ENCODE measurements at places on chromosomes 13 and 19. TPM values are rescaled to one million over a fixed set of nuclear protein-coding genes. Genes with fewer than 3 reads are reported as not detected.

DNA sequence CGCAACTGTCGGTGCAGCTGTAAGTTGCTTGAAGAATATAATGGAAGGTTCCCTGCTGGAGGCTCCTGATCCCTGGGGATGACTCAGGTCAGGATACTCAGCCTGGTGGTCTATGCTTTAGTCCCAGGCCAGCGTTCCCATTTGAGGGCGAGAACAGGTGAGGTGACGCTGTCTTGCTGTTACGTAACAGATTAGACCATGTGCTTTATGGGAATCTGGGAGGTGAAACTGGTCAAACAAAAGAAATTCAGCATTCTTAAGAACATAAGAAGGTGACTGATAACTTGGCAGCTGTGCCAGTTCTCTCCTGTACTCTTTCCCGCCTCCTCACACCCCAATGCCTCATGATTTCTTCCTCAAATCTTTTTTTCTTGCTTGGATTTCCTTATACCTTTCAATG lies at the start of gene CXCL17:
Gene CXCL17 (minus strand): TSS at position 114 of the 400 bp plus-strand sequence. CDS start 114 bp downstream, outside the sequence.
- H3K27me3 ChIP-seq: no peaks in the 10 kb centered on the region
- H3K4me3 ChIP-seq: peak within 1 kb of the TSS; percentile 23
- DNase-seq: no peak
- peak within 1 kb of the TSS; percentile 77 for H3K27ac ChIP-seq
- H3K4me1 ChIP-seq: peaks cover 91% of the 10 kb centered on the region
- no peaks in the 10 kb centered on the region for H3K36me3 ChIP-seq

DNA sequence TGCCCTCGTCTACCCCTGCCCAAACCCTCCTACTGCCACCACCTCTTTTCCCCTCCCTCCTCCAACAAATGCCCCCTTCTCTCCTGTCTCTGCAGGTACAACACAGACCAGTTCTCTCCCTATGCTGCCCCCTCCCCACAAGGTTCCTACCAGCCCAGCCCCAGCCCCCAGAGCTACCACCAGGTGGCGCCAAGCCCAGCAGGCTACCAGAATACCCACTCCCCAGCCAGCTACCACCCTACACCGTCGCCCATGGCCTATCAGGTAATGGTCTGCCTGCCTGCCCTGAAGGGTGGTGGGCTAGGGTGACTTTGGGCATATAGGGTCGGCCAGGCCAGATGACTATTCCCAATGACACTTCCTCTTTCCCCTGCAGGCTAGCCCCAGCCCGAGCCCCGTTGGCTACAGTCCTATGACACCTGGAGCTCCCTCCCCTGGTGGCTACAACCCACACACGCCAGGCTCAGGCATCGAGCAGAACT lies 6.5 kb upstream of the TIMM50 start:
- H3K4me3 ChIP-seq: no peak overlapping the region
- no peaks in the 10 kb centered on the region for H3K27me3 ChIP-seq
- peaks cover 79% of the 10 kb centered on the region for H3K36me3 ChIP-seq
- no peak overlapping the region for H3K27ac ChIP-seq

- H3K4me1 ChIP-seq: peaks cover 24% of the 10 kb centered on the region
- H3K27me3 ChIP-seq: no peaks in the 10 kb centered on the region
- H3K4me3 ChIP-seq: no peak overlapping the region
- H3K36me3 ChIP-seq: no peaks in the 10 kb centered on the region
These were observed 6.7 kb upstream of the JUND start for GRCh38 chr19:18287836-18288772.

GRCh38 chr13:26616126-26616525 lies 58.6 kb downstream of the WASF3 start:
- no peak for DNase-seq
- no peak overlapping the region for H3K27ac ChIP-seq
- no peaks in the 10 kb centered on the region for H3K36me3 ChIP-seq
- no peaks in the 10 kb centered on the region for H3K4me1 ChIP-seq
- H3K4me3 ChIP-seq: no peak overlapping the region
- no peaks in the 10 kb centered on the region for H3K27me3 ChIP-seq

Gene KLK13
- total RNA-seq: 946 TPM

Gene LCP1
- 10.2 TPM for total RNA-seq
